Non-pigmented ciliary epithelial cell (primary cell): ENCODE measurements at places on chromosomes 6 and 20.
A peak's percentile ranks its signal among the peaks of the same experiment; 100 is the strongest.

DNA sequence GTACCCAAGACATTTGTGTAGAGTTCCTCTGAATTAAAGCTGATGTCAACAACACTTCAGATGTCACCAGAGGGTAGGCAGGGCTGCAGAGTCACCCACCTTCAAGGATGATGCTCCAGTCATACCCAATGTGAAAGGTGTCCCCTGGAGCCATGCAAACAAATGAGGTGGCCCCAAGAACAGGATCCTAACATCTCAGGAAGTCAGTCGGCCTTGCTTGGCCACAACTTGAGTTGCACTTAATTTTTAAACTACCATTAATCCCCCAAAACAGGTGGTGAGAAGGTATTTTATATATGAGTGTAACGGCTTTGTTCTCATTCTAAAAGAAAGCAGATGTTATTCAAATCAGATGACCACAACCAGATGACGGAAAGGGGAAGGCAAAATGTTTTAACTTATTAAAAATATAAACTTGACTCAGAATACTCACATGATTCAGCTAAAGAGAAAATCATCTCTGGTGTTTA lies 21.1 kb upstream of the SERPINB1 start:
- DNase-seq, result no peak

DNA sequence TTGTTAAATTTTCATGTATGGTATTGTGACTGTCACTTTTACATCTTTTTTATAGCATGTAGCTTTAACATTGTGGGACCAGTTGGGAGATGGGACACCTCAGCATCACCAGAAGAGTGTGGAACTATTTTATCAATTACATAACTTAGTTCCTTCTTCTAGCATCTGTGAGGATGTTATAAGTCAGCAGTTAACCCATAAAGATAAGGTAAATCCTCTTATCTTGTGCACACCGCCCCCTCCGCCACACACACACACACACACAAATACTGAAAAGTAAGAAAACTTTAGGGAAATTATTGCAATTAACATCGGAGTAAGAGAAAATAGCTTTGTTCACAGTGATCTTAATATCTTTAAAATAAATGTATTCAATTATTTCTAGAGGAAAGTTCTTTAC lies 60.9 kb downstream of the PGM3 start:
- no peak for DNase-seq

GRCh38 chr20:10812759-10813327 lies 139.0 kb upstream of the JAG1 start:
- no peak for DNase-seq

DNA sequence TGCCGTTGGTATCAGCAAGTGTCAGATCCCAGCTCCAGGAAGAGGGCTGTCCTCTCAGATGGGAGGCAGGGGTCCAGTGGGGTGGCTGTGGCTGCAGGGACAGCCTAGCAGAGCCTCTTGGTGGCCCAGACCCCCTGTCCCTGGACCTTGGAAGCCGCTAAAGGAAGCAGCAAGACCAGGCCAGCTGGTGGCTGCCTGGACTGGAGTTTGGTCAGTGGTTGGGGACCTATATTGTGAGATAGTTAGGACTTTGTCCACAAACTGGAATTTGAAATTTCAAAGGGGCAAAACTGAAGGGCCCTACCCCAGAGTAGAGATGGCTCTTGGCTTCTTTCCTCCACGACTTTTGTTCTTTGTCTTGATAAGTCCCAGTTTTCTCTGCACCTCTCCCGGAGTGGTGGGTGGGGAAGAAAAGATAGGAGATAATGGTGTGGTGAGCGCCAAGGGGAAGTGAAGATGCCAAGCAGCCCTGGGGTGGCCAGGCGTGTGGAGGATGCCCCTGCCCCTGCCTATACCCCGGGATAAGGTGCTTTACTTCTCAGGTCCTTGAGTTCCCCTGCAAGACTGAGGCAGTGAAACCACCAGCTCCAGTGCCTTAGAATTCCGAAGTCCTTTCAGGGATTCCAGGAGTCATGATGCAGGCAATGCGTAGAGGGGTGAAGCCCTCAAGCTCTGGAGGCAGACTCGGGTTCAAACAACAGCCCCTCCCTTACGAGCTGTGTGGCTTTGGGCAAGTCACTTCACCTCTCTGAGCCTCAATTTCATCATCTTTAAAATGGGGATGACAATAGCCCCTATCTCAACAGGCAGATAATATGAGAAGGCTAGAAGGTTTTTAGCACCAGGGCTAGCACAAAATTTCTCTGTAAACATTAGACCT lies 40.2 kb downstream of the HNF4A start:
- no peak for DNase-seq

DNA sequence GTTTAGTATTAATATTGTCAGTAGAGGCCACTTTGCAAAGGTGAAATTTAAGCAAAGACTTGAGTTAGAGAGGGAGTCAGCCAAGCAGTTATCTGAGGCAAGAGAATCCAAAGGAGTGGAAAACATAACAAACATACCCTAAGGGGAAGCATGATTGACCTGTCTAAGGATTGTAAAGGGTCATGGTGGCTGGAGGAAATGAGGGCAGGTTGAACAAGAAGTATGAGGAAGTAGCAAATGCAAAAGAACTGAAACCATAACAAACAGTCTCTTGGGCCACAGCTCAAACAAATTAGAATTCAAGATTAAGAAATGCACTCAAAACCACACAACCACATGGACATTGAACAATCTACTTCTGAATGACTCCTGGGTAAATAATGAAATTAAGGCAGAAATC lies 103.2 kb downstream of the FBXO5 start:
- DNase-seq, result no peak

GRCh38 chr6:151118461-151119123 lies 121.2 kb upstream of the AKAP12 start:
- no peak for DNase-seq

GRCh38 chr6:150813993-150814359 lies 51.5 kb upstream of the MTHFD1L start:
- peak; percentile 14 for DNase-seq

- DNase-seq, result no peak
Measured at GRCh38 chr20:25207960-25208534, 12.5 kb downstream of the ENTPD6 start.

- DNase-seq, result no peak
Measured at GRCh38 chr6:89050697-89051096, 29.9 kb upstream of the PNRC1 start.

DNA sequence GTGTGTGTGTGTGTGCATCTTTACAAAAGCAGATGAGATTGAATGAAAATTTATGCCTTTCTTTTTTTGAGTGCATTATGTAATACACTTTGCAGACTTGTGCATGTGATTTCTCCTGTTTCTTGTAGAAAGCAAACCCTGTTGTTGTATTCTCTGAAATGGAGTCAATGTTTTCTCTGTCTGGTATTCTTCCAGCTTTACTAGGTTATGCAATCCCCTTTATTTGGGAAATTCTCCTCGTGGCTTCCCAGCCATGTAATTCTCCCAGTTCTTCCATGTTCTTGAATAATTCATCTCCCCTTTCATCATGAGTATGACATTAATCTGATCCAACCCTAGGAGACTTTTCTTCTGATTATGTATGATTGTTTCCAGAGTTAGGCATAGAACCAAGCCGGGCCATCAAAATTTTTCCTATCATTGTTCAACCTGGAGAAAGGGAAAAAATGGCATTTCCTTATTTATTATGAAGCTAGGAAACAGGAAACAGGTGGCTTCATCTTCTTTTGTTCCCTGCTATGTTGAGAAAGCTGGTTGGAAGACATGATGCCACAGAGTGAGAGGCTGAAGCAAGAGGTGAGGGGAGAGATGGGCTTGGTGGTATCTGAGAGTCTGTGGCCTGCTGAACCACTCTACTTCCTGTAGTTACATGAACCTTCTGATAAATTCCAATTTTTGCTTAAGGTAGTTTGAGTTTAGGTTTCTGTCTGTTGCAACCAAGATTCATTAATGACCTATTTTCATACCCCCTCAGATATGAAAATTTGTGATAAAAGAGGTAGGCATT lies 68.8 kb downstream of the PRL start:
- no peak for DNase-seq

DNA sequence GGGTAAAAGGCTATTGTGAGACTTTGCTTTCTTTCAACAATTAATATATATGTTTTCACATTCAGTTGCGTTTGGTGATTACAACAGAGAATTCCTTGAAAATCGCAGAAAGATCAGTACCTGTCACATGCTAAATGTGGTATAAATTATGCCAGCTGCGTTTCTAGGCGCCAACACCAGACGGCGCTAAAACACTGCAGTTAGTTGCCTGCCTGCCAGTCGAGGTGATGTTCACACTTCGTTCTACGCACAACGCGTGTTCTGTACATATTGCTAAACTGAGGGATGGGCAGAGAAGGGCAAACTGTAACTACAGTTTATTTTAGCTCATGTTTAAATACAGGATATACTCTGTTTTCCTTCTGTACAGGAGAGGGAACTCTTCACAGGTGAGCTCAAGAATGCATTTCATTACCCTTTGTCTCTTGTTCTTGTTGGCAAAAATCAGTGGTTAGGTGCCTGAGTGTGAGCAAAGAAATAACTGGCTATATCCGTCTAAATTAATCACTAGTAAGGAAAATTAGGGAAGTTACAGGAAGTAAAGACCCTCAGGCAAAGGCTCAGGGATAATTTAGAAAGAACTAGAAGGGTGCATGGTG lies 100.1 kb upstream of the RGS17 start:
- DNase-seq, result no peak

DNA sequence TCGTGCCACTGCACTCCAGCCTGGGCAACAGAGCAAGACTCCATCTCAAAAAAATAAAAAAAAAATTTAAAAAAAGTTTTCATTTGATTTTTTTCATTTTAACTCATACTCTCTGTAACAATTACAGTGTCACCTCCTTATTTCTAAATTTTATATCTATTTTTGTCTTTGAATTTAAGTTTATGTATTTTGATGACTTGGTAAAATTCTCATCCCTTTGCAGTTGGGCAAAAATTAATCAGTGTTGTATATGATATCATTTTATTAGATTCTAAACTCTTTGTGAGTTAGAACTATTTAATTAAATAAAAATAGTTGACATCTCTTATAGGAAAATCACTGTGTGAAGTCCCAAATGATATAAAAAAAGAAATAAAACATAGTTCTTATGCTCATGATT lies 270.7 kb downstream of the PLCB1 start:
- DNase-seq, result no peak

DNA sequence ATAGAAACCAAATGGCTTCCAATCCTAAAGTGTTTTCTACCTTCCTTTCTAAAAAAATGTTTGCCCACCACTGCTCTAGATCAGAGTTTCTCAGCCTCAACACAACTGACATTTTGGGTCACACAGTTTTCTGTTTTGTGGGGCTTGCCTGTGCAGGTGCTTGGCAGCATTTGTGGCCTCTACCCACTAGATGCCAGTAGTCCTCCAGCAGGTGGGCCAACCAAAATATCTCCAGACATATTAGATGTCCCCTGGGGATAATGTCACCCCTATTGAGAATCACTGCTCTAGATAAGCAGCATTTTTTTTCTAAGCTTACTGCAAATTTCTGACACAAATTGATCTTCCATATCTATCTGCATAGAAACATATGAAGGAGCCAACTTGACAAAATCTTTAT lies 26.3 kb upstream of the EPM2A start:
- DNase-seq, result no peak

GRCh38 chr6:152124429-152125074 lies 317.1 kb downstream of the ESR1 start:
- peak; percentile 49 for DNase-seq

DNA sequence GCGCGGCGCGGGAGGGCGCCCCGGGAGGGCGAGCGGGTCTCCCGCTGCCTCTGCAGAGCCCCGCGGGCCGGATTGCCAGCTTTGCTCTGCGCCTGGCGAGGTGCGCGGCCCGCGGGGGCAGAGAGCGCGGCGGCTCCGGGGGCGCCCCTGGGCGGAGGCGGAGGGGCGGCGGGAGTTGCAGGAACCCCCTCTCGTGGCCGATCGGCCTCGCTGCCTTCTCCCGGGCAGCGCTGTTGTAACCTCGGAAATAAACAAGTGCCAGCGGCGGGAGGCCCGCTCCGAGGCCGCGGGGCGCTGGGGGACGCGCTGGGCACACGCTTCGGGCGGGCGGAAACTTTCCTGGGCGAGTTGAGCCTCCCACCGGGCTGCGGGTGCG lies 1.2 kb downstream of the CDH4 start:
- DNase-seq, result no peak

DNA sequence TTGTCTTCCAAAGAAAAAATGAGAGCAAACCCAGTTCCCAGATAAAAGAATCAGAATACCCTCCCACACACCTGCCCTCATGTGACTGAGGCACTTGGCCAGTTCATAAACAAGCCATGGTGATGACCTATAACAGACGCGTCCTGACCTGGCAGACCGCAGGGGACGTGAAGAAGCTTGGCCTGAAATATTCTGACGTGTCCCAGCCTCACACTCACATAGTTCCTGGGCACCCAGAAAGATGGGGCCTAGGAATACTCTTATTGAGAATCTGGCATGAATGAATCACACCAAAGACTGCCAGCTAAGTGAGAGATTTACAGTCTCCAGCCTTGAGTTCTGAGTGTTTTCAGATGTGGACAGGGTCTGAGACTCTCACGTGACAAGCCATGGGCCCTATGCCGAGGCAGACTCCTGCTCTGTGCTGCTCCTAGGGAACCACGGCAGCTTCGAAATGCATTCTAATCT lies 17.2 kb upstream of the MAP3K4 start:
- peak; percentile 54 for DNase-seq

GRCh38 chr6:83872386-83873118 lies 13.1 kb downstream of the CYB5R4 start:
- no peak for DNase-seq

GRCh38 chr6:85672623-85673022 lies 29.9 kb upstream of the SYNCRIP start:
- DNase-seq, result no peak

DNA sequence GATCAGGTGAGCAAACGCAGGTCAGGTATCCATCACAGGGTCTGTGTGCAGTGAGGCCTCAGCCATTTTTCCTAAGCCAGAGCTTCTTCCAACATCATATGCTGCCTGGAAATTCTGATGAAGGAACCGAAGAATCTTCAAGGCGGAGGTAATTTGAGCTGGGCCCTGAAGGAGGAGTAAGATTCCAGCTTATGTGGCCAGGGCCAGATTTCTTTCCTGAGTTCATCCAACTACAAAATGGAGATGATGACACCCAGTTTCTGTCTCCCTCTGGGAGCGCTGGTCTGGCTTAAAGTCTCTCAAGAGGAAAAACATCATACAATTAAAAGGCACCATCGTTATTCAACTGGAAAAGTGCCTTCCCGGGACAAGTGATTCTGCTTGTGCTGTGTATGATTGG lies 6.9 kb upstream of the MANBAL start:
- DNase-seq, result no peak

- no peak for DNase-seq
Measured at GRCh38 chr6:7424058-7424457, 34.5 kb downstream of the RIOK1 start.
